ENCODE measurements at places on chromosomes 11 and 22.
A peak's percentile ranks its signal among the peaks of the same experiment; 100 is the strongest.

- DNase-seq: no peak
Measured at GRCh38 chr11:95232666-95233065, 1.7 kb upstream of the SESN3 start.

DNA sequence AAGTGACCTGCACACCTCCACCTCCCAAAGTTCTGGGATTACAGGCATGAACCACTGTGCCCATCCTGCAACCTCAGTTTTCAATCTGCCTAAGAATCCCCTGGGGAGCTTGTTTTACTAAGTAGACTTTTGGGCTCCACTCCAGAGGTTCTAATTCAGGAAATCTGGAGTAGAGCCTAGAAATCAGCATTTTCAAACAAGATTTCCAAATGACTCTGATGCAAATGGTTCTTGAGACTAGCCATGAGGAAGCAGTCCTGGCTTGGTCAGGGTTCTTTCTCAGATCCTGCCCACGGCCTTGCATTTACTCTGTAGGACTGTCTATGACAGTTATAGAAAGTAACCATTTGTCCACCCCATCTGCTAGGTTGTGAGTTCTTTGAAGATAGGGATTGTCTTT lies 1.6 kb upstream of the KCNE3 start:
- no peak for DNase-seq

DNA sequence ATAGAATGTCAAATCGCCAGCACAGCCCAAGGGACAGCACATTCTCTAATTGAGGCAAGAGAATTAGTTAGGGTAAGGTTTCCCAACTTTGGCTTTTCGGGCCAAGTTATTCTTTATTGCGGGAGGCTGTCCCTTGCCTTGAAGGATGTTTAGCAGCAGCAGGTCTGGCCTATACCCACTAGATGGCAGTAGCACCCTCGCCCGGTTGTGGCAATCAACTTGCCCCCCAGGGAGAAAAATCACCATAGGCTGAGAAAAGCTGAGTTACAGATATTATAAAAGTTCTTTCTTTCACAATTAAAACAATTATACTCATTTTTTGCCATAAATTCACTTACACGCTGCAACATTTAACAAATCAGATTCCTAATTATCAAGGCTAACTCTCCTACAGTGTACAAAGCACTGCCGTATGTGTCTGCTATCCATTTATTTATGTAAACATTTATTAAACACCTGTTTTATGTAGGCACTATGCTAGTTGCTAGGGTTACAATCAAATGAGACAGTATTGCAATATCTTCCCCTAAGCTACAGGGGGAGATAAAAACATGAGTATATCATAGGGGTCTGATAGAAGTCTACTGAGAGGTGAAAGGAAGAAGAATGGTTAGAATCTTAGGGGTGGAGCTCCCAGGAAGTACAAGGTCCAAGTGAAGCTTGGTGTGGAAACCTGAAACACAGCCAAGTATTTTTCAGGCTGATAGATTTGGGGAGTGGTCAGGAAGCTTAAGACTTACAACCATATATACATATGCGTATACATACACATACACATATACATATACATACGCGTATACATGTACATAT lies 452.3 kb downstream of the RAB38 start:
- no peak for DNase-seq

DNA sequence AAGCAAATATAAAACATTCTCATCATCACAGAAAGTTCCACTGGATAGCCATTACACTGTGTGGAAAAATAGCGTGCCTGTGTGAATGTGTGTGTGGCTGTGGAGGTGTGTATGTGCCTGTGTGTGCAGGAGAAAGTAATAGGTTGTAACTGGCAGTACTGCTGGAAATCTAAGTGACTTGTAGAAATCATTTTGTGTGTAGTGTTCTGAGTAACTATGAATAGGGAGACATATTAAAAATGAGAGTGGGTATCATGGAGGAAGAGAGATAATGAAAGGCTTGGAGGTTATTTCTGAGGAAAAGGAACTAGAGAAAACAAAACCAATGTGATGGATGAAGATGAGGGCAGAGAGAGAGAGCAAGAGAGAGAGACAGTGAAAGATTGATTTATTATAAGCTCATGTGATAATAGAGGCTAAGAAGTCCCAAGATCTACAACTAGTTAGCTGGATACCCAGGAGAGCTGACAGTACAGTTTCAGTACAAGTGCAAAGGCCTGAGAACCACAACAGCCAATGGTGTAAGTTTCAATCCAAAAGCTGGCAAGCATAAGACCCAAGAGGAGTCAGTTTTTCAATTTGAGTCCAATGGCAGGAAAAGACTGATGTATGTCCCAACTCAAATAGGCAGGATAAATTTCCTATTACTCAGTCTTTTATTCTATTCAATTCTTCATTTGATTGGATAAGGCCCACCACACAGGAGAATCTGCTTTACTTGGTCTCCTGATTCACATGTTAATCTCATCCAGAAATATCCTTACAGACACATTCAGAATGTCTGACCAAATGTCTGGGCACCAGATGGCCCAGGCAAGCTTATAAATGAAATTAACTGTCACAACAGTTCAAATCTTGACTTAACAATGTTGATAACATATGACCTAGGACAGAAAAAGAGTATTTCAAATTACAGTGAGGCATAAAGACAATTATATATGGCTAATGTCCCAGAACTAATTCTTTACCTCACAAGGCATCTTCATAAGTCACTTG lies 14.9 kb downstream of the KBTBD3 start:
- DNase-seq: no peak

- DNase-seq: no peak
Measured at GRCh38 chr22:24437741-24438328, 10.4 kb downstream of the ADORA2A start.

DNA sequence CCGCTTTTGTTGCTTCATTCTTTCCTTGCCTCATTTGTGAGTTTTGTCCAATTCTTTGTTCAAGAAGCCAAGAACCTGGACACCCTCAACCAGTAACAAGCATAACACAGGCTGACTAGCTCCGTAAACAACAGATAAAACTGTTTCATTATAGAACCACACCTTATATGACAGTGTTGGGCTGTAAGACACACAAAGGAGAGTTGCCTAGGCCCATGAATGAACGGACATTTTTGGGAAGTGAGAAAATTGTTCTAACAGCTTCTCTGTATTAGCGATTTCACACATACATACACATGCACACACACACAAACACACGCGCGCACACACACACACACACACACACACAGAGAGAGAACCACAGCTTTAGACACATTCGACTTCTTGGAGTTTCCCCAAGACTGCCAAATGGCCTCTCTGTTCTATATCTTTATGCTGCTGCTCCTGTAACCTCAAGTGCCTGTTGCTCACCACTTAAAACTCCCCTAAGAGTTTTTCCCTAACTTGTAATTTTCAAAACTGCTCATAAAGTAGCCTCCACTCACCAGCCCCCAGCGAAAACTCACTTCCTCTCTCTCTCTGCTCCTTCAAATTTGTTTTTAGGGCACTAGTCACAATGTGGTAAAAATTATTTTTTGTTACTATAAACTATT lies 35.9 kb downstream of the CTSC start:
- peak; percentile 7 for DNase-seq

- DNase-seq: no peak
Measured at GRCh38 chr11:118537409-118537980, 6.5 kb downstream of the TMEM25 start.

GRCh38 chr11:68958211-68958610 lies 22.6 kb downstream of the MRGPRD start:
- no peak for DNase-seq

DNA sequence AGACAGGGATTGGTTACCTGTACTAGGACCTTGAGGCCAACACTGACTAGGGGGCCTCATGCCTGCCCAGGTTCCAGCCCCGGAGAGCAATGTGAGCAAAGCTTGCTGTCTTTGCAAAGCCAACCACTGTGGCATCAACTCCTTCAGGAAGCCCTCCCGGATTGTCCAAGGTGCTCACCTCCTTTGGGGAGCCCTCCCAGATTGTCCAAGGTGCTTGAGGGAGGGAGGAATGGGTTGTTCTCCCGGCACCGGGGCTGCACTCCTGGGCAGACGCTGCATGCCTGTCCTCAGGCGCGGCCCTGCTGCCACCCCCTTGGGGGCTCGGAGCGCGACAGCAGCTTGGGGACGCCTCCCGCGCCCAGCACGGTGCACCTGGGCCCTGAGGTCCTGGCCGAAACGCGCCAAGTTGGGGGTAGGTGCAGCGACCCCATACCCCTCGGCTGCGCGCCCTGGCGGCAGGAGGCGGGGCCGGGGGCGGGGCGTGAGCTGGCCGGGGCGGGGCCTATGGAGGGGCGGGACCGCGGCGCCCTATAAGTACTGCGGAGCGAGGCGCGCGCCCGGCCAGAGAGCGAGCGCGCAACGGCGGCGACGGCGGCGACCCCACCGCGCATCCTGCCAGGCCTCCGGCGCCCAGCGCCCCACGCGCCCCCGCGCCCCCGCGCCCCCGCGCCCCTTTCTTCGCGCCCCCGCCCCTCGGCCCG lies at the start of gene CD81:
Gene CD81, plus strand, starts transcription at position 560 of the 701 bp plus-strand sequence. CDS start 240 bp downstream, outside the sequence.
- DNase-seq: peak; percentile 62

DNA sequence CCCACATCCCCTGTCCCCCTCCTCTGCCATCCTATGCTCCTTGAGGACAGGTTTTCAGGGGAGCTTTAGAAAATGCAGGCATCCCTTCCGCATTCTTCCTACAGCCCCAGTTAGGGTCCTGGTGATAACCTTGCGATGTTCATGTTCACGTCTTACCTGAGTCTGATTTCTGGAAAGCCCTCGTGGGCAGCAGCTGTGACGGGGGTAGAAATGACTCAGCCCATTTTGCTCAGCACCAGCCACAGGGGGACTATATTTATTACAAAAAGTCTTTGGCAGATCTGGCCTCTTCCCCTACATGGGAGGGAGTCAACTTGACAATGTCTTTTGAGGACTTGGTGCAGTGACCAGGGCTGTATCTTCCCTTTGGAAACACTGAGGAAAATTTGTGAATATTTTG lies 12.3 kb downstream of the PKNOX2 start:
- no peak for DNase-seq

GRCh38 chr11:5151713-5152153 lies 2.8 kb downstream of the OR52A1 start:
- no peak for DNase-seq

DNA sequence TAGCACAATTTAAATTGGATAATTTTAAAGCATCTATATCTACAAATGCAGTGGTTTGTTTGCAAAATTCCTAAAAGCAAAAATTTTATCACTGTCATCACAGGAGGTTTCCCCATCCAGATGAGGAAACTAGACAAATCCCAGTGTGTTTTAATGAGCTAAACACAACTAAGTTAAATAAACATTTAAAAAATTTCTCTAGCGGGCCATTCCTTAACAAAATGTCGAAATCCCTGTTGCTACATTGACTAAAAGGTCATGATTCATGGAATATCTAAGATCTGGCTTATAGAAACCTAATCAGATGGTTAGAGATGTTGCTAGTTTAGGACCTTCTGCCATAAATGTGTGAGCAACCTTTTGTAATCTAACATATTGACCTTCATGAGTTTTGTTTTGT lies 107.3 kb upstream of the BDNF start:
- DNase-seq: no peak

DNA sequence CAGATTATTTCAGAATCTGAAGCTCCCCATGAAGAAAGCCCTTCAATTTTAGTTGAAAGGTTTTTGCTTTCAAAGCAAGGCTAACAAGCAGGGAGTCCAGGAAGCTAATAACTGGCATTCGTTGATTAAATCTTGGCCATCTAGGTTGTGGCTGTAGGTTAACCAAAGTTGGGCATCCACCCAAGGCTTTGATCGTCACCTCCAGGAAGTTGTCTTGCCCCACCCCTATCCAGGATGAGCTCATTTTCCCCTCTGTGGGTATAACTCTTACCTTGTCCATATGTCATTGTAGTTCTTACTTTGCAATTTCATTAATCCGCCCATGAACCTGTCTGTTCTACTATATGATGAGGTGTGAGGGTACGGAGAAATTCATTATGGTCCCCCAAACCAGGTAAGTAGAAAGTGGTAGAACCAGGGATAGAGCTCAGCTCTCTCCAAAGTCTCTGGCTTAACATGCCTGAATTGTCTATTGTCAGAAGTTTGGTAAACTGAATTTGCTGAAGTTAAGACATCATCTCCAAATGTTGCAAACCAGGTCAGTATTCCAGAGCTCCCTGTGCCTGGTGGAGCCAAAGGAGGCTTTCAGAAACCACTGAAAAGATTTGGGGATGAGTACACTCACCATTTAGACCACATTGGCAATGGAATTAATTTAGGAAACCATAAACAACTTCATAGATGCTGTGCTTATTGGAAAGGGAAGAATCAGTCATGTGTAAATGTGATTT lies 97.1 kb downstream of the CD44 start:
- peak; percentile 57 for DNase-seq

- no peak for DNase-seq
Measured at GRCh38 chr22:20422271-20423007, 15.2 kb downstream of the SCARF2 start.

DNA sequence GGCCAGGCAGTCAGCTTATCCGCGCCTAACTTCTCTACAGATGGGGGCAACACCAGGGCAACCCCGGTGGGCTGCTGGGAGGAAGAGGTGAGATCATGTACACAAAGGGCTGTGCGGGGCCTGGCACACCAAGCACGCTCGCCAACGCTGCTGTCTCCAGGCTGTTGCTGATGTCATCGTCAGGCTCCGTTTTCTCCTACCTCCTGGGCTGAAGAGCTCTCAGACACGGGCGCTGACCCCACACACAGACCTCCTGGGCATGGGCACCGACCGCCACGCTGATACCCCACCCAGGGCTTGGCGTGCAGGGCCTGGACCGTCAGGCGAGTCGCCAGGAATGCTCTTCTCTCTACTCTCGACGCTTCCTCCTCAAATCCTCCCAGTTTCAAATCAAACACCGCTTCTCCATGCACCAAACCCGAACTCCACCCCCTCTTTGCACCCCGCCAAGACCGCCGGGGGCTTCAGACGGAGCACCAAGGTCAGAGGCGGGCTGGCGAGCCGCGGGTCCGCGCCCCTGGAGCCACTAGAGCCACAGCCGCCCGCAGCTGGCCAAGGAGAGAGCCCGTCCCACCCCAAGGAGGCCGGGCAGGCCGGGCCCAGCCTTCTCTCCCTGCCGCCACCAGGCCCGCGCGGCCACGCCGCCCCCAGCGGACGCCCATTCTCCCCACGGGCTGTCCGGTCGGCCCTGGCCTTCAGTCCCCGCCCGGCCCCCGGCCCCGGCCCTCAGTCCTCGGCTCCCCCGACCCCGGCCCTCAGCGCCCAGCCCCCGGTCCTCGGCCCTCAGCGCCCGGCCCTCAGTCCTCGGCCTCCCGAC lies 772 bp downstream of the SBF1 start:
- DNase-seq: peak; percentile 52

DNA sequence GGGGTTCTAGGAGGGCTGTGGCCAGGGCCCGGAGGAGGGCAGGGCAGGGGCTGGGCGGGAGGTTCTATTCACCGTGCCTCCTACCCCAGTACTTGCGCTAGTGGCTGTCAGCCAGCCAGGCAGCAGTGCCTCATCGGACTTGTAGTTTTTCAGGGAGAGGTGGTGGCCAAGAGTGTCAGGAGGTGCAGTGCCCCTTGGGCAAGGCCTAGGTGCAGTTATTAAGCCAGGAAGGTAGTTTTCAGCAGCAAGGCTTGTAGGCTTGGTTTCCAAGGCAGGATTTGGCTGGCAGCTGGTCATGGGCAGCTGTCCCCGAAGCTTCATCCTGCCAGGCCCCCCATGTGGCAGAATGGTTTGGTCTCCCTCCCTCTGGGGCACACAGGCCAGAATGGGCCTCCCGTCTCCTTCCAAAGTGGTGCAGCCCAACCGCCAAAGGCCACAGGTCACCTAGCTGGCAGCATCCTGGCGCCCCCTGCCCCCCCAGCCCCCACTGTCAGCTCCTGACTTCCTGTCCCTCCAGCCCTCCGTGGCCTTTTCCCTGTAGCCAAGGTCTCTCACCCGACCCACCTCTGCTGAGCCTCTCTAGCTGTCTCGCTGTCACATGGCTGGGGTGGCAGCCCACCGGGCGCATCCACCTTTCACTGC lies 8.5 kb downstream of the CCDC88B start:
- no peak for DNase-seq
